Fibroblast of the aortic adventitia (primary cell): ENCODE measurements at places on chromosomes 7 and 10. TPM values are rescaled to one million over a fixed set of nuclear protein-coding genes. Genes with fewer than 3 reads are reported as not detected.
A peak's percentile ranks its signal among the peaks of the same experiment; 100 is the strongest.

Gene SPDYE11
- 0.08 TPM in 1 of 2 replicates, not detected in the other for total RNA-seq

- DNase-seq = no peak
These were observed 38.0 kb upstream of the TARP start for GRCh38 chr7:38311329-38311937.

DNA sequence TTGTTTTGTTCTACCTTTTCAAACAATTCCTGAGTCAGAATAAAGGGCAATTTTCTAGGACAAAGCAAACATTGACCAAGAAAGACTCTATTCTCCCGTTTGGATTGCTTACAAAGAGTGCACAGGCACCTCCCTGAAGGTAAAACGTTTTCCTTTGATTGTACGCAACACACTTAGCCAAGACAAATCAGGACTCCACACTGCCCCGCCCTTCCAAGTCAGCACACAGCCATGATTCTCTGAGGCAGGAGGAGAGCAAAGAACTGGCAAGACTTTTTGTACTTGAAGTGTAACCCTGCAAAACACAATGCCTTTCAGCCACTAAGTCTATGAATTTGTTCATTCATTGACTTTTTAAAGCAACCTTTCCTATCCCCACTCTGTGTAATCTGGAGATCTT lies 85.0 kb upstream of the FAM180A start:
- DNase-seq = no peak

- peak; percentile 33 for DNase-seq
These were observed 303.6 kb downstream of the MAGI2 start for GRCh38 chr7:79149831-79150230.

GRCh38 chr7:11557627-11558026 lies 274.4 kb downstream of the THSD7A start:
- no peak for DNase-seq
